Muscle of leg (tissue), 16 donors: ENCODE measurements at places on chromosomes 5 and 9.

- DNase-seq, result no peak
Measured at GRCh38 chr9:33185858-33186257, 18.7 kb upstream of the B4GALT1 start.

DNA sequence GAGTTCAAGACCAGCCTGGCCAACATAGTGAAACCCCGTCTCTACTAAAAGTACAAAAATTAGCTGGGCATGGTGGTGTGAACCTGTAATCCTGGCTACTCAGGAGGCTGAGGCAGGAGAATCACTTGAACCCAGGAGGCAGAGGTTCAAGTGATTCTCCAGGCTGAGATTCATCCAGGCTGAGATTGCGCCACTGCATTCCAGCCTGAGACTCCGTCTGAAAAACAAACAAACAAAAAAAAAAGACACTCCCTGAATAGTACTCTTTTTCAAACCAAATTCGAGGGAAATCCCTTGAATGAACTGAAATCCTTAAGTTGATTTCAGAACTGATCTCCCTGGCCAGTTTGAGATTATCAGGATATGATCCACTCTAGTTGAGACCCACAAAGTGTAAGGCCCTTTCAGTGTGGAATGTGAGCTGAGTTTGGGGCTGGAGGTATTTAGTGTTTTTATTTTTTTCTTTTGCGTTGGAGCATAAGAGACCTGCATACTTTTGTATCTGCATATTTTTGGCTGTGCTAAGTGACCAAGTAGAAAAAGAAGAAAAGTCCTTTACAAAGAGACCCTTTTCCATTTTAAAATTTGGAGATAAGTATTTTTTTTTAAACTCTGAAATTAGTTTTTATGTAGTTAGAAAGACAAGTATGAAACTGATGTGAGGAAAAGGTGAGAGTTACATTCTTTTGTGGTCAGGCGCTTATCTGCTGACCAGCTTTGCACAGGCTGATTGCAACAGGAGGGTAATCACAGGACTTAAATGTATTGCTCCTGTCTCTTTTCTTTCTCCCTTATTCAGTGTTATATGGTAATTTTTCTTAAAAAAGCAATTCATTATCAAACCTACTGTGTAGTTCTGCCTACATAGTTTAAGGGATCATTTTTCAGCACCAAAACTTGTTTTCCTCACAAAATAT lies 42.9 kb downstream of the TMEFF1 start:
- no peak for DNase-seq

DNA sequence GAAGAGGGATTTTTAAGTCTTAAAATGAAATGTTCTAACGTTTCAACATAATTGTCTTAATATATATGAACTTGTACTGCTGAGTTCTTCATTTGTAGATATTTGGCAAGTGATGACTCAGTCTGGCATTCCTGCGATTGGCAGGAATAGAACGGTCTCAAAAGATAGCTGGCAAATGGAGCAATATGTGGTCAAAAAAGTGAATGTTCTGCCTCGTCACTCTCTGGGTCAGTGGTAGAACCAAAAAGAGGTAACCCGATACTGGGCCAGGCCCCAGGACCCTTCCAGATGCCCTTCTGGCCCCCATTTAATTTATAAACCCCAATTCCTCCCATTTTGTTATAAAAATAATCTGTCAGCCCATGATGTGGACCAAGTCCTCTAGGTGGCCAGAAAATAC lies 39.2 kb downstream of the ZNF366 start:
- no peak for DNase-seq

GRCh38 chr9:108191065-108191464 lies 664.7 kb downstream of the ACTL7B start:
- no peak for DNase-seq

GRCh38 chr9:78866207-78867132 lies 569.5 kb downstream of the PSAT1 start:
- no peak for DNase-seq

DNA sequence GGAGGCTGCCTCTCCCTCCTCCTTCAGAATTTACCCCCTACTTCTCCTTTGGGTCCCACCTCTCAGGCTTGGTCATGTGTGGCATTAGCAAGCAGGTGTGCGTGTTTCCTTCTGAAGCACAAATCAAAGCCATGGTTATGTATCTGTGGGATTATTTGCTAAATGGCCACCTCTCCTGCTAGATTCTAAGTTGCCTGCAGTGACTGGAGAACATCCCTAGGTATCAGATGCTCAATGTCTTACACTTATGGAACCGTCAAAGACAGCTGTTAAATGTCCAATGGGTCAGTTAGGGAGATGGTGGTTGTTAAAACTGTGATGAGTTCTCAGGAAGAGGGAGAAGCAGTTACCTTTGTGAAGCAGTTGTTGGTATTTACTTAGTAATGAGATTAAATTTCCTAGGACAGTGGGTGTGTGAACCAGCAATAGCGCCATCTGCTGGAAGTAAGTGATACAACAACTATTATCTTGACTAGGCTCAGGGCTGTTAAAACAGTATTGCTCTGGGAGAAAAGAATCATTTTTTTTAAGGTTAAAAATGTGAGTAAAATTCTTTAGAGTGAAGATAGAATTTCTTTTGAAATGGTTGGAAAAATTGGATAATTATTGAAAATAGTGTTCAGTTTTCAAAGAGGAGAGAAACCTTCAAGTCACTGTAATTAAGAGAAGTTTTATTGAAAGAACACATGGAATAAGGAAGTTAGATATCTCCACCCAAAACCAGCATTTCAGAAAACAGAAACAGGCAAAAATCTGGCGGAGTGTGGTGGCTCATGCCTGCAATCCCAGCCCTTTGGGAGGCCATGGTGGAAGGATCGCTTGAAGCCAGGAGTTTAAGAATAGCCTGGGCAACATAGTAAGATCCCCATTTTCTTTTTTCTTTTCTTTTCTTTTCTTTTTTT lies 71.3 kb downstream of the TMC1 start:
- DNase-seq, result peak; percentile 68

DNA sequence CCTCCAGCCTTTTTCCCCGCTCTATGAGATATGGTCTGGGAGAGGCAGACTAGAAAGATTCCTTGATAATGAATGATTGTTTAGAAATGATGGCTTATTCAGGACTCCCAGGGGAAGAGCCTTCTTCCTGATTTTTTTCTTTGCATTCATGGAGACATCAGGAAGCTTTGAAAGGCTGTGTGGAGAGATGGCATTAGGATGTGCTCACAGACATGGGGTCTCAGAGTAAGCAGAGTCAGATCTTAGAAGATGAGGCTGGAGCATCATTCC lies 37.1 kb downstream of the PPARGC1B start:
- DNase-seq, result no peak

GRCh38 chr5:173885054-173885443 lies 3.1 kb upstream of the CPEB4 start:
- no peak for DNase-seq

- no peak for DNase-seq
Measured at GRCh38 chr9:114467226-114467750, 38.0 kb downstream of the WHRN start.

DNA sequence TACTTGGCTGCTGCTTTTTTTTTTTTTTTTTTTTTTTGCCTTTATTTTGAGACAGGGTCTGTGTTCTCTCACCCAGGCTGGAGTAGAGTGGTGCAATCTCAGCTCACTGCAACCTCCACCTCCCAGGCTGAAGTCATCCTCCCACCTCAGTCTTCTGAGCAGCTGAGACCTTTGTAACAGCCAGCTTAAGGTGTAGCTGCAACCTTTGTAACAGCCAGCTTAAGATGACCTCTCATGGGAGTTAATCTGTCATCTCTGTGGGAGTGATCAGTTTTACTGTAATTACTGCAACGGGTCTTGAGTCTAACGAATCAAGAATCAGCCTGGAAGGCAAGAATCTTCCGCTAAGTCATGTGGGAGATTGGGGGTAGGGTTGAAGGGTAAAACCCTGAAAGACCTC lies 31.6 kb upstream of the SNX2 start:
- no peak for DNase-seq

GRCh38 chr5:141326088-141326854 lies 4.0 kb upstream of the PCDHGA1 start:
- DNase-seq, result peak; percentile 51
